Stimulated activated naive CD8-positive, alpha-beta T cell treated with anti-CD3 and anti-CD28 coated beads, Interleukin-15, amount 100 ng/mL, for 72 hours (primary cell): ENCODE measurements at places on chromosomes 1 and 21.

- no peak for DNase-seq
Observed at GRCh38 chr1:96234299-96234698, 487.3 kb upstream of the PTBP2 start.

DNA sequence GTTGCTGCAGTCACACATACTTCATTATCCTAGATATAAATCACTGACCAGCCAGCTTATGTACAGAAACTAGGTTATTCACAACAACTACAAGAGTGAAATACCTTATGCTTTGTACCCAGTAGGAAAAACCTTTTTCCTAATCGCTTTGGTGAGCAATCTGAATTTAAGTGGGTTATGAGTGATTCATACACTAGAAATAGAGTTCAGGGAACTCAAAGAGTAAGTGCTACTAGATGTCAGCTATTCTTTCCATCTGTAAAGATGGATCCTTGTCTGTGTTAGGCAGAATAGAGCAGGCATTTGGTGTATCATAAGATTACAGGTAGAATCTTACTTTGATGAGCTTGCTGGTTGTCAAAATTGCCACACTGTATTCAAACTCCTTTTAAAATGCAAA, 101.9 kb downstream of the ZNF644 start:
- no peak for DNase-seq

DNA sequence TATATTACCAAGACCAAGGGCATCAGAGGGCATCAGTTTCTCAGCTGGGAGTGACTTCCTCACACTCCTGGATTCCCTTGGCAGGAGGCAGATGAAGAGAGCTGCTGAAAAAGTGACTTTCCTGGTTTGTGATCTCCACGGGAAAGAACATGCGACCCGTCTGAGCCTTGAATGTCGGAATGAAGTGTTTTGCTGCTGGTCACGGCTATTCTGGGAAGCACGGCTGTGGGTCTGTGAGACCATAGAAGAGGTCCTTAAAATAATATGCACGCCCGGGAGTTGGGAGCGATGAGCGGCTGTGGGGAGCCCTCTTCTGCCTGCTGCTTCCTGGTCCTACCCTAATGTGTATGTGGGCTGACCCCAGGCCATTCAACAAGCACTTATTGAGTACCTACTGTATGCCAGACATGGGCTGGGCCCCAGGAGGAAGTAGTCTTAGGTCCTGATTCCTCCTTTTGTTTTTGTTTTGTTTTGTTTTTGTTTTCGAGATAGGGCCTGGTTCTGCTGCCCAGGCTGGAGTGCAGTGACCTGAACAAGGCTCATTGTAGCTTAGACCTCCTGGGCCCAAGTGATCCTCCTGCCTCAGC, 13.2 kb upstream of the UMODL1 start:
- no peak for DNase-seq

DNA sequence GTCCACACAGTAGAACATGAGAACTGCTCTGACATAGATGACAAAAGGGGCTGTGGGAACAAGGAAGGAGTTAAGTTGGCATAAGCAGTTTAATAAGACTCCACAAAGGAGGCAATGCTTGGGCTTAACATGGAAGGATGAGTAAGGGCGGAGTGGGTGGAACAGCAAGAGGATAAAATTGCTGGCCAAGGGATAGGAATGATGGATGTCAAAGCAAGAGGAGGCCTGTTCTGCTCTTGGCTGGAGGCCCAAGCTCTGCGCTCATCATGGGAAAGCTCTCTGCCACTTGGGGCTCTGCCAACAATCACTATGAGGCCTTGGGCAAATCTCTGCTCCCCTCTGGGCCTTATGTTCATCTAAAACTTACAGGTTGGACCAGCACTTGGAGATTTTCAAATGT, 98.3 kb upstream of the CAMK1G start:
- DNase-seq, result no peak

DNA sequence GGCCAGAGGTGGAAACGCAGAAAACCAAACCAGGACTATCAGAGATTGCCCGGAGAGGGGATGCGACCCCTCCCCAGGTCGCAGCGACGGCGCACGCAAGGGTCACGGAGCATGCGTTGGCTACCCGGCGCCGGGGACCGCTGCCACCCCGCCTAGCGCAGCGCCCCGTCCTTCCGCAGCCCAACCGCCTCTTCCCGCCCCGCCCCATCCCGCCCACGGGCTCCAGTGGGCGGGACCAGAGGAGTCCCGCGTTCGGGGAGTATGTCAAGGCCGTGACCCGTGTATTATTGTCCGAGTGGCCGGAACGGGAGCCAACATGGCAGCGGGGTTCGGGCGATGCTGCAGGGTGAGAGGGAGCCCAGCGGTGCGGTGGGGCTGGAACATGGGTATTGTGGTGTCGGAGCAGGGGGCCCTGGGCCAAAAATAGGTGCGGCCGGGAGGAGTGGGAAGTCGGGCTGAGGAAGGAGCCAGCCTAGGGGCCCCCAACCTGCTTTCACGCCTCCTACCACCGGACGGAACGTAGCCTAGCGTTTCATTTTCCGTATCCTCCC, at the start of gene ACADM:
ACADM (plus strand) TSS at position 238 of the 551 bp plus-strand sequence; CDS start at position 317, 79 bp downstream.
- DNase-seq, result peak; percentile 91

DNA sequence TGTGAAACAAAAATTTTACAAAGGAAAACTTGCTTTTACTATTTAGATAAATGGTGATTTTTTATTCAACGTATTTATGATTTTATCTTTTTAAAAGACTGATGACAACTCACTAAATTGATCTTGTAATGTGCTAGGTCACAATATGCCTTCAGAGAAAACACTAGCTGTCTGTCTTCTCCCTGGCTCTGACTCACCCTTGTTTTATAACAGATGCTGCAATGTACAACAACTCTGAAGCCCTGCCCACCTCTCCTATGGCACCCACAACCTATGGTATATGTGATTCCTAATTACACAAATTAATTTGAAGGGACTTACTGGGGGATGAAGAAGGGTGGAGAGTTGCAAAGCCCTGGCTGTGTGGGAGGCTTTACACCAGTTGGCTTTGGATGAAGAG, 24.7 kb upstream of the HSD17B7 start:
- DNase-seq, result no peak

GRCh38 chr1:2299131-2299627, 71.1 kb downstream of the SKI start:
- DNase-seq, result no peak

DNA sequence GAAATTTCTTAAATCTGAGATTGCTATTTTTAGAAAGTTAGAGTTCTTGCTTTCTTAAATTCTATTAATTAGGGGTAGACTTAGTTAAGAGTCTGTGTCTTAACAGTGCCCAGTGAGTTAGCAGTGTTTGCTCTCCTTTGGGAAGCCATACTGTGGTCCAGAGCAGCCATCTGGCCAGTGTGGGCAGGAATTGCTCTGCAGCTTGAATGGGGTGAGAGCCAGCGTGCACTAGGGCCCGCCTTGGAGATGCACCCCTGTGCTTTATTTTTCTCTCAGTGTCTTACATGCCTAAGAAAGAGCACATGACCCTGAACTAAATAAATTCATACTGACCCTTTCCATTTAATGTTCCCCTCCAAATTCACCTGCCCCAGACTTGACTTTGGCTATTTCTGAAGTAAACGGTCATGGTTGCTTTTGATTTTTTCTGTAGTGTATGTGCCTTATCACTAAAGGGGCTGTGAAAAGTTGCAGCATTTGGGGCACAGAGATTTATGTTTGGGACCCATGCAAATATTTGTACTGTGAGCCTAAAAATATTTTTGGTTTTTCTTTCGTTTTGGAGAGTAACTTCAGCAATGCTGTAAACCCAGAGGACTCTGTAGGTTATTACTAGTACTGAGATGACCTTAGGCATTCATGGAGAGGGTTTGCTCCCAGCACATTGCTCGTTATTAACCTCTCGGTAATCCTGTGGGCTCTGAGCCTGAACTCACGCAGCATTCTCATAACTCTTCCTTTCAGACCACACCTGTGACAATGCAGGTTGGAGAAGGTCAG, 21.3 kb upstream of the KCNQ4 start:
- no peak for DNase-seq

GRCh38 chr21:40684726-40685125, 162.2 kb downstream of the DSCAM start:
- no peak for DNase-seq

- no peak for DNase-seq
Observed at GRCh38 chr1:116682641-116683221, 15.2 kb upstream of the IGSF3 start.

DNA sequence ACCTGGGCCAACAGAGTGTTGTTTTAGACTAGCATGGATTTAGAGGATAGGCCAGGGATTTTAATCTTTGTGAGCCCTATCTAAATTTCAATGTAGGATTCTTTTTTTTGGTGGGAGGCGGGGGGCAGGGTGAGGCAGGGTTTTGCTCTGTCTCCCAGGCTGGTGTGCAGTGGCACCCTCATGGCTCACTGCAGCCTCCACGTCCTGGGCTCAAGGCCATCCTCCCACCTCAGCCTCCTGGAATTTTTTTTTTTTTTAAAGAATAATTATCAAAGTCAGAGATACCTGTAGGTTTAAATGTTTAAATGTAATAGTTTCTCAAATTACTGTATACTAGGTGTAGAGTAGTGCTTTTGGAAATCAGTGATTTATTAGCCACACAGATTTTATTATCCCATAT, 3.4 kb upstream of the MPC2 start:
- DNase-seq, result no peak

GRCh38 chr1:68908316-68908715, 411.4 kb upstream of the DEPDC1 start:
- no peak for DNase-seq

DNA sequence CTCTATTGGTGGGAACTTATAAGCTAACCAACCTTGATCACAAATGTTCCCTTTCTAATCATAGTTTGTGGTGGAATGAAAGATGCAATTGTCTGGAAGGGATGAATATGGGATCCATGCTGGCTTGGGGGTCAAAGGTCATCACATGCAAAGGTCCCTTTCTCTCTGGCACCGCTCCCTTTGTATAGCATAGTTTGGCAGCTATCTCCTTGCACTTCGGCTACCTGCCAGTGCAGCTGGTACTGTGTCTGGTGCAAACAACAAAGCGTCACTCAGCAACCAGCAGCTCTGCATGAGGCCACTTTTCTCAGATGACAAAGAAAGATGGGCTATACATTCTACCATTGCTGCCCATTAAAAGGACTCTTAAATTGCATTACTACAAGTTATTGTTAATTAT, 188.2 kb upstream of the NFIA start:
- no peak for DNase-seq

DNA sequence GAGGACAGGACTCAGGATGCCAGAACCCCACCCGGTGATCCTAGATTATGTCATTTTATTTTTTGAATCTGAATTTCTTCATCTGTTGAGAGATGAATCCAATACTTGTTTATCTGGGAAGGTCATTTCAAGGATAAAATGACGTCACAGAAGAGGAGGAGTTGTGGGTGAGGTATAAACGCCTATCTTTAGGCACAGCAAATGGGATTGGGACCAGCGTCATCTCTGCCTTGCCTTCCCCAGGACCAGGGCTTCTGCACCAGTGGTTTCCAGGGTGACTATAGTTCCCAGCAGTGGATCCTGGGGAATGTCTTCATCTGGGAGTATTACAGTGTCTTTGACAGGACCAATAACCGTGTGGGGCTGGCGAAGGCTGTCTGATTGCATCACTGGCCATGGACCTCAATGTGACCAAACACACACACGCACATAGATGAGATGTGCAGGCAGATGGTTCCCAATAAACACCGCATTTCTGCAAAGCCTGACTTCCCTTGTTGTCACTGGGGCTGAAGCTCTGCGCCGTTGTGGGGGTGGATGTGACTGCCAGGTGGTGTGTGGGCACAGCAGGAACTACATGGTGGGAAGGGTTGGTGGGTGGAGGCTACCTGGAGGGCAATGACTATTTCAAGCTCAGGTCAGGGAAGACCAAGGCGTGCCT, 28.1 kb downstream of the KCNA10 start:
- DNase-seq, result no peak

DNA sequence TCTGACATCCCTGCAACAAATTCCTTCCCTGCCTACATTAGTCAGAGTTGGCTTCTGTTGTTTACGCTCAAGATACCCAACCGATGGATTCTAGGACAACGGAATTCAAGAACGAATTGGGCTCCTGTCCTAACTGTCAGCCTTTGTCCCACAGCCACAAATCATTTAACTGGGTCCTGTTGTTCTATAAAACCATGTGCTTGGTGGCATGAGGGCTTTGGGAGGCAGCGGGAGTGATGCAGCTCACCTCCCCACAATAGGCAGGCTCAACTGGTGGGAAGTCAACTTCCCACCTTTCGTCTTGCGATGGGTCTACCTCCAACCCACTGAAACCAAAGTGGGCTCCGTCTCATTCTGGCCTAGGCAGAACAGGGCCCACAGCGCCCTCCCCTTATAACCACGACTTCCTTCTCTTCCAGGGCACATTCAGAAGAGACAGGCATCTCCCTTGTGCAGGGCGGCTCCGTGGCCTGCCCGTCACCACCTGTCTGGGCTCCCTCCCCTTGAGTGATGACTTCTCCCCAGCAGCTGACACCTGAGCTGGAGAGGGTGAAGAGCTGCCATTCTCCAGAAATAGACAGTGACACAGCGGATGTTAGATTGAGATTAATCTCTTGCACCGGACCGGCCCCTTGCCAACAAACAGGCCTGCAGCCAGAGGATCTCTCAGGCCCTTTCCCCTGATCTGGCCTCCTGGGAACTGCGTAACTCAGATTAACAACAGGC, 26.5 kb downstream of the LRRC38 start:
- no peak for DNase-seq

DNA sequence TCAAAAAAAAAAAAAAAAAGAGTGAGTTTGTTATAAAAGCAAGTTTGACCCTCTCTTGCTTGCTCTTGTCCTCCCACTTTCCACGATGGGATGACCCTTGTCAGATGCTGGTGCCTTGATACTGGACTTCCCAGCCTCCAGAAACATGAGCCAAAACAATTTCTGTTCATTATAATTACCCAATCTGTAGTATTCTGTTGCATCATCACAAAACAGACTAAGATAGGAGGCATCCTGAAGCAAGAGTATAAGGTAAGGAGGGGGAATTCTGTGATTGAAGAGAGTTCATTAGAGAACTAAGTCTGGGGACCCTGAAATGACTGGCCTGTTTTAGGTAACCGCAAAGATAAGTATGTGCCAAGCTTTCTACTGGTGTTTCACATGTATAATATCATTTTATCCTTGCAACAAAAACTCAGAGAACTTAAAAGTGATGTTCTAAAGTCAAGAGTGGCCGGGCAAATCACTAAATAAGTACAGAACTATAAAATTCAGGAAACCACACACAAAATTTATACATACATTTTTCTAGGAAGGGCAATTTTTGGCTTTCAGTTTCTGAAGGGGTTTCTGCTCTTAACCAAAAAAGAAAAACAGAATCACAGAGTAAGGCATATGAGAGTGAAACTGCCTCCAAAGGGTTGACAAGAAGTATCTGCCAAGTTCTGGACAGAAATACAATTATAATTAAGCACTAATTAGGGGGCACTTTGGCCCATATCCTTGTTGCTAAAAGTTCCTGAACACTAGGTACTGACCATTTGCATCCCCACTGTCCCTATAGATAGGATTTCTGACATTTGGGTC, 14.0 kb downstream of the DNALI1 start:
- no peak for DNase-seq

DNA sequence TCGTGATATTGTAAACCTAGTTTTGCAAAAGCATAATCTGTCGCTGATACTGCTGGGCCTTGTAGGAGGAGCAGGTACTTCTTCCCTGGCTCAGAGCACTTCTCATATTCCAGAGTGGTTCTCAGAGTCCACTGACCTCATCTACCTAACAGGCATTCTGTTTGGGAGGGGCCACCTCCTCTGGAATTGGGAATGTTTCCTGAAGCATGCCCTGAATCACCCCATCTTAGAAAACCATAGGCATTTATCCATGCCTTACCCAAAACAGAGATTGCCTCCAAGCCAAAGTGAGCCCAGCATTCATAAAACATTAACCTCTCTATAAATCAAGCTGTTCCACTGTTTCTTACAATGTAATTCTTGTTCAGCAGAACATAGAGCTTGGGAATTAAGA, 35.1 kb downstream of the SLC44A3 start:
- no peak for DNase-seq

- no peak for DNase-seq
Observed at GRCh38 chr1:43137445-43138052, 34.5 kb downstream of the EBNA1BP2 start.
